Adipocyte (in vitro differentiated cells): ENCODE measurements at places on chromosomes 7 and 10.

- DNase-seq = no peak
Observed at GRCh38 chr7:69277366-69277765, 320.9 kb upstream of the AUTS2 start.

DNA sequence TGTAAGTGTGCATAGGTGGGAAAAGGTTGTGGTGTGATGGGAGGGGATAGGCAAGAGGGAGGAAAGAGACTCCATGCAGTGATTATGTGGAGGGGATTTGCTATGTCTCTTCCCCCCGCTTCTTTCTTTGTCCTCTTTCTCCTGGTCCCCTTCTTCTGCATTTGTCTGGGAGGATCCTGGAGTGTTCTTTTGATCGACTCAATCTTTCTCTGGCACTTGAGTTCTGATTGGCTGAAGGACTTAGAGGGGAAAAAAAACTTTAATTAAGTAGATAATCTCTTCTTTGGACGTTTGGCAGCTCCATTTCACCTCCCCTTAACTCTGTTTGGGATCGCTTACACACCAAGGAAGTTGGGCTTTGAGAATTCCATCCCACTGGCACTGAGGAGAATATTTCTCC lies at the start of gene WNT8B:
Gene WNT8B, plus strand, starts transcription at position 301 of the 400 bp plus-strand sequence. CDS start 160 bp downstream, outside the sequence.
- DNase-seq = no peak

GRCh38 chr10:98929709-98930108 lies 305.9 kb downstream of the HPSE2 start:
- no peak for DNase-seq

GRCh38 chr10:99788598-99789256 lies 6.3 kb downstream of the ABCC2 start:
- DNase-seq = peak; percentile 89

GRCh38 chr7:47546733-47547494 lies 35.0 kb downstream of the TNS3 start:
- no peak for DNase-seq

GRCh38 chr10:131963811-131964210 lies 17.9 kb downstream of the BNIP3 start:
- no peak for DNase-seq

DNA sequence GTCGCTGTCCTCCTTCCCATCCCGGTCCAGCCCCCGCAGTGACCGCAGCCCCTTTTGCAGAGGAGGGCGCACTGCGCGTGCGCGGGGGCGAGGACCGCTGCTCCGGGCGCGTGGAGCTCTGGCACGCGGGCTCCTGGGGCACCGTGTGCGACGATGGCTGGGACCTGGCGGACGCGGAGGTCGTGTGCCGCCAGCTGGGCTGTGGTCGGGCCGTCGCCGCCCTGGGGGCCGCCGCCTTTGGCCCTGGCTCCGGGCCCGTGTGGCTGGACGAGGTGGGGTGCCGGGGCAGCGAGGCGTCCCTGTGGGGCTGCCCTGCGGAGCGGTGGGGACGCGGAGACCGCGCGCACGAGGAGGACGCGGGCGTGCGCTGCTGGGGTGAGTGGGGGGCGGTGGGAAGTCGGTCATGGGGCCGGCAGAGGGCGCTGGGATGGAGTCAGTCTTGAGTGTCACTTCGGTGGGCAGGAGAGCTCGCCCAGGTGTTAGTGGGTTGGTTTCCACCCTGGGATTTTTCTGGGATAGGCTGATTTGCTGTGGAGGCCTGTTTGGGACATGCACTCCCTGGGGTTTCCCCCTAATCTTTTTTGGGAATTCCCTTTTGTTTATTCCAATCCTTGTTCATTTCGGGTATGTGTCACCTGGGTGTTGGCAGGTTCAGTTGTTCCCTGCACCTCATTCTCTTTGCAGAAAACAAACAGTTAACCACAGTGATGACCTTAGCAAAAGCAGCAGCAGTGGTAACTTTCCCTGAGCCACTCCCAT lies 11.6 kb downstream of the SCART1 start:
- DNase-seq = no peak

- no peak for DNase-seq
Observed at GRCh38 chr10:97184971-97185325, 811 bp downstream of the SLIT1 start.

- no peak for DNase-seq
Observed at GRCh38 chr10:31822150-31822549, 106.5 kb downstream of the ARHGAP12 start.

DNA sequence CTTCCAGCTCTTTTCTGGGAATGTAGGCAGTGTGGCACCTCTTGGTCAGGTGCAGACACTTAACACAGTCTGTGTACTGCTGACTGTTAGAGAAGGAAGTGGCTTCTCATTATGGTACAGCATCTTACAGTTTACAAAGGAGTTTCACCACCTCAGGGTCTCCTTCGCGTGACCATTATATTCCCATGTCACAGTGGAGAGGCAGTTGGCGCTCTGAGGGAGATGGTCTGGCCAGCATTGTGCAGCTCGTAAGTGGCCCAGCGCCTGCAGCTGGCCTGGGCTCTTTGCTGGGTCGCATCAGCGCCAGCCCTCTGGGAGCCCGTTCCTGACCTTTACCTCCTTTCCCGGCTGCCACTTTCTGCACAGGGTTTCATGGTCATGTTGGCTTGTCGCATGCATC lies 15.4 kb downstream of the TSPAN15 start:
- no peak for DNase-seq

- no peak for DNase-seq
Observed at GRCh38 chr10:133391761-133392518, 2.0 kb upstream of the MTG1 start.

DNA sequence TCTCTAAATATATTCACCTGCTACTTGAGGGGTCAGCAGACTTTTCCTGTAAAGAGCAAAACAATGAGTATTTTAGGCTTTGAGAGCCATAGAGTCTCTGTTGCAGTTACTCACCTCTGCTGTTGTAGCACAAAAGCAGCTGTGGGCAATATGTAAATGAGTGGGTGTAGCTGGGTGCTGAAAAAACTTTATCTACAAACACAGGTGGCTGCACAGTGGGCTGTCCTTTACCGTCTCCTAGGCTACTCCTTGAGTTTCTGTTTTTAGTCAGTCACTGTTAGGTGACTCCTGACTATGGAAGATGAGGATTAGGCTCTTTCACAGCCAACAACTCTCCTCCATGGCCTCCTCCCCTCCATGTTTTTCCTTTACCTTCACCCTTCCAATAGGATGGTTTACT lies 286.1 kb upstream of the C7orf33 start:
- DNase-seq = no peak

- peak; percentile 50 for DNase-seq
Observed at GRCh38 chr7:121041516-121042148, 53.1 kb downstream of the CPED1 start.

DNA sequence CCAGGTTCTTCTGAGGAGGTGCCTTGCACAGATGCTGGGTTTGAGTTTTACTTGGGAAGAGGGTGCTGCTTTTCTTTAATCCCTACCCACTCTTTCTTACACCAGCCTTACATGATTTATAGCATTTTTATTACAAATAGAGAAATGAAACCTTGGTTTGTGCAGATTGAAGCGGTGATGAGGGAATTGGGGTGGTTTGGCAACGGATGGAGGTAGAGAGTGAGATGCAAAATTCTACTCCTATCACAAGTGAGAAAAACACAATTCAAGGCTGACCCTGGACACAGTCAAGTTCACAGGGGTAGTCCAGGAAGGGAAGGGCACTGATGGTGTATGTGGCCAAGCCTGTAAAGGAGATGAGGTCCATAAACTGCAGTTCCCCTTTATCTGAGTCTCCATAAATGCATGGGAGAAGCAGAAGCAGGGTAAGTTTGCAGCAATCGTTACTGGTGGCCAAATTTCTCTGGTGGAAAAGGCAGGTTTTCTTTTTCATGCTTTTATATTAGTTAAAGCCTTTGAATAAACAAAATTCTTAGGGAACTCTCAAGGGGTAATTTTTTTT lies 214.3 kb downstream of the JAZF1 start:
- no peak for DNase-seq

DNA sequence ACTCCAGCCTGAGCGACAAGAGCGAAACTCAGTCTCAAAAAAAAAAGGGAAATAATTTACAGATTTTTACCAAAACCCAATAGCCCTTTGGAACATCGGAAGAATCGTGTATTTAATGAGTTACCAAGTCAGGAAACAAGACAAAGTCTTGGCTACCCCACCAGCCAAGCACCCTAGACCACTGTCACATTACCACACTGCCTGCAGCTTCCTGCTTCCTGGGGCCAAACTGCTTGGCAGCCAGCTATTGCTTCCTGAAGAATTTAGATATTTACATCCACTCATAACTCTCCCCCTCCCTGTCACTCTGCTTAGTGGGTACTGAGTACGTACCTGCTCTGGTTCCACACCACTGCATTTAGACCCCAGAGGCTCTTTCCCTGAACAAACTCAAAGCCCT lies 14.1 kb upstream of the TNPO3 start:
- DNase-seq = no peak

GRCh38 chr7:133114519-133114918 lies 32.6 kb upstream of the CHCHD3 start:
- DNase-seq = no peak

DNA sequence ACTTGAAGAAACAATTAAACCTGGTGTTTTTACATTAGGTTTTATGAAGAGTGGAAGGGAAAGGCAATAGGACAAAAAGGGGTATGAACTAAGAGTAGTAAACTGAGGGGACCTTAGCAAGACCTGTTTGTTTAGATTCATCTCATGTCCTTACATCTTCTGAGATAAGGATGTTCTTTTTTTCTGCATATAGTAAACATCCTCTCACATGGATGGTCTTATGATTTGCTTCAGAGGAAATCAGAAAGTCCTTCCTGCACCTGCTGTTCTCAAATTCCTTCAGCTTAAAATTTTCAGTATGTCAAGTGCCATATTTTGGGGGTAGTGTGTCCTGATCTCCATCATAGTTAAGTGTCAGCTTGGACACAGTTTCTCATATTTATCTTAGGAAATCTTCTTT lies 232.6 kb downstream of the ADK start:
- no peak for DNase-seq

- peak; percentile 55 for DNase-seq
Observed at GRCh38 chr7:19537942-19538401, 170.9 kb downstream of the POLR1F start.

DNA sequence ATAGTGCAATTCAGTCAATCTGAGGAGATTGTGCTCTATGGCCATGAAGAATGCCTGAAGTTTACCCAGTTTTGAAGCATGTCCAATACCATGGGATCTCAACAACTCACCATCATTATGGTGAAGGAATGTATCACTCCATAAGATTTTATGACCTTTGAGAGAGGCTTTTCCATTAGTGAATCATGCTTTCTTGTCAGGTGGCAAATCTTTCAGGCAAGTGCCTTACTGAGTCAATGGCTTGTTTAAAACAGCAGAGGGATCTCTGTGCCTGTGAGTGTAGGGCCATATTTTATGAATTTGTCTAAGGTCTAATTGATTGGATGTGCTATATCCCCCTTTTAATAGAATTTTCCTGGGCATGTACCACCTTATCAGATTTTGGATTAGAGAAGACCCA lies 131.5 kb downstream of the CCDC7 start:
- DNase-seq = no peak

- peak; percentile 72 for DNase-seq
Observed at GRCh38 chr10:109966961-109967738, 40.6 kb upstream of the ADD3 start.

GRCh38 chr7:40780460-40780859 lies 645.7 kb downstream of the SUGCT start:
- no peak for DNase-seq

DNA sequence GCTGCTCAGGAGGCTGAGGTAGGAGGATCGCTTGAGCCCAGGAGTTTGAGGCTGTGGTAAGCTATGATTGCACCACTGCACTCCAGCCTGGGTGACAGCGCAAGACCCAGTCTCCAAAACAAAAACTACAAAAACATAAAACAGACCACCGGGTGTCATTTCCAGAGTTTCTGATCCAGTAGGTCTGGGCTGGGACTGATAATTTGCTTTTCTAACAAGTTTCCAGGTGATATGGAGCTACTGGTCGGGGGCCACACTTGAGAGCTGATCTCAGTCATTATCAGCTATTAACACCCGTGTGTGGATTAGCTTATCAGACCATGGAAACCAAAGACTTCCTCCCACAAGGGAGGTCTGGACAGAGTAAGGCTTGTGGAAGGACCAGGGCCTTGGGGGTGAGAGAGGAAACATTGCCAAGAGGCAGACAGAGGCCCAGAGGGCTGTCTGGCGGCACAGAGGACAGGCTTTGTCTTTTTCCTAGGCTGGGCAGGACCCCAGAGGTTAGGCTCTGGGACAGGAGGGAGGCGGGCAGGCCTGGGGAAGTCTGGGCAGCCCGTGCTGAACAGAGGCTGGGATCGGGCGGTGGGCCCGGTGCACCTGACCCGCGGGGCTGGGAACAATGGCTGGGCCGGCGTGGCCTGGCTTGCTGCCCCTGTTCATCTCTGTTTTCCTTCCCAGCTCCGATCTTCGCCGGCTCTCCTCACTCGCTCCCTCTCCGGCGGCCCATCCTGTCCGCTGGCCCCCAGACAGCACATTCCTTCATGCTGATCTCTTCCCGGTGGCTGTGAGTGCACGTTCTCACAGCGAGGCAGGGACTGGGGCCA lies 25.2 kb downstream of the TMEM270 start:
- peak; percentile 67 for DNase-seq

- DNase-seq = no peak
Observed at GRCh38 chr10:128217136-128217535, 90.9 kb upstream of the MKI67 start.

DNA sequence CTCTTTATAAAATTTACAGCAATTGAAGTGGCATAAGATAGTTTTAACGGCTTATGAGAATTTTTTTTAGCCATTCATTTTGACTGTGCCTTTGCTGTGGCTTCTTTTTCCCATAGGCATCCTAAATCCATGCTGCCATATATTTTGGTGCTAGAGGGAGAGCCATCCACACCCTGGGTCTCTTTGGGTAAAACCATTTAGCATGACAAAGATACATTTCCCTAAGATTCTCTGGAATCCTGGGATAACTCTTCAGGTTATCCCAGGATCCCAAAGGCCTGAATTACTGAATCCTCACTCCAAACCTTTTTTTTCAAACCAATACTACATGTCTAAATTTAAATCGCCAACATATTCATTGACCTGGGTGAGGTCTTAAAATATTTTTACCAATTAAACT lies 28.9 kb downstream of the DNAJC12 start:
- DNase-seq = no peak

GRCh38 chr10:79382491-79382941 lies 35.2 kb downstream of the PPIF start:
- DNase-seq = no peak

DNA sequence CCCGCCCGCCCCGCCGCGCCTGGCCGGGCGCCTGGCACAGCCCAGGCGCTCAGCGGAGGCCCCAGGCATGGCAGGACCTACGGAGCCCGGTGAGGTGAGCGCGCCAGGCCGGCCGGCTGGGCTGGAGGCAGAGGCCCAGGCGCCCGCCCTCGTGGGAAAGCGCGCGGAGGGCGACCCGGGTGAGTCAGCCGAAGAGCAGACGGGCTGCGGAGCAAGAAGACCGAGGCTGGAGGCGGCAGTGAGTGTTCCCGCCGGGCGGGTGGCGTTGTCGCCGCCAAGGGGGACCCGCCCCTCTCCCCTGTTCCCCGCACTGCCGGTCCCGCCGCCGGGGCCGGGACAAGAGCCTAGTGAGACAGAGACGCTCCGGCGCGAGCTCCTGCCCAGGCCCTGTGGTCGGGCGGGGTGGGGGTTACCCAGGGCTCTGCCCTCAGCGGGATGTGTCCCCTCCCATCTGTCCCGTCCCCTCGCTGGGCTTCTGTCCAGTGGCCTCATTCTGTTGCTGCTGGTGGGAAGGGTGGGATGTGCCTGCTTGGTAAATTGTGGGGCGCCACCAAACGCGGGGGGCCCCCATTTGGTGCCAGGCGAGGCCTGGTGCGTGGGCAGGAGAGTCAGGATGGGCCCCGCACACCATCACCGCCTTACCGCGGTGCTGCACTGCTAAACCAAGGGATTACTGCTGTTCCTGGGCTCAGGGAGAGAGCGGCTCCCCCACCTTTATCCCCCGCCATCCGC lies 17.0 kb upstream of the NODAL start:
- peak; percentile 92 for DNase-seq

GRCh38 chr7:155198196-155198892 lies 99.3 kb upstream of the INSIG1 start:
- DNase-seq = no peak
